Cardiac muscle cell (in vitro differentiated cells and primary cell): ENCODE measurements at places on chromosomes 1 and 21. TPM values are rescaled to one million over a fixed set of nuclear protein-coding genes. Genes with fewer than 3 reads are reported as not detected.

KLF17 gene
- total RNA-seq, result not detected in 2 replicates

GRCh38 chr1:6434186-6434585 is 9.6 kb downstream of the ESPN start:
- H3K4me3 ChIP-seq, result no peak overlapping the region
- H3K36me3 ChIP-seq, result no peaks in the 10 kb centered on the region
- no peak overlapping the region for H3K27ac ChIP-seq
- DNase-seq, result no peak
- H3K27me3 ChIP-seq, result peaks cover 17% of the 10 kb centered on the region
- H3K4me1 ChIP-seq, result no peaks in the 10 kb centered on the region

GRCh38 chr1:231708394-231708793 is 81.8 kb downstream of the DISC1 start:
- no peaks in the 10 kb centered on the region for H3K4me1 ChIP-seq
- H3K4me3 ChIP-seq, result no peak overlapping the region
- H3K27me3 ChIP-seq, result no peaks in the 10 kb centered on the region
- no peak overlapping the region for H3K27ac ChIP-seq
- no peak for DNase-seq
- no peaks in the 10 kb centered on the region for H3K36me3 ChIP-seq

- DNase-seq, result no peak
- no peaks in the 10 kb centered on the region for H3K36me3 ChIP-seq
- peaks cover 13% of the 10 kb centered on the region for H3K4me1 ChIP-seq
- H3K27me3 ChIP-seq, result no peaks in the 10 kb centered on the region
- no peak overlapping the region for H3K27ac ChIP-seq
- no peak overlapping the region for H3K4me3 ChIP-seq
Observed at GRCh38 chr1:55420026-55420425, 204.9 kb upstream of the USP24 start.

GRCh38 chr1:228884196-228884595 is 148.9 kb downstream of the RHOU start:
- no peak for DNase-seq
- no peaks in the 10 kb centered on the region for H3K36me3 ChIP-seq
- no peak overlapping the region for H3K4me3 ChIP-seq
- no peak overlapping the region for H3K27ac ChIP-seq
- H3K4me1 ChIP-seq, result no peaks in the 10 kb centered on the region
